ENCODE measurements at places on chromosomes 12 and 14. TPM values are rescaled to one million over a fixed set of nuclear protein-coding genes. Genes with fewer than 3 reads are reported as not detected.

The SLC38A6 gene
- total RNA-seq: 18.0 TPM

The OTOGL gene
- total RNA-seq: not detected

The DBX2 gene
- total RNA-seq: not detected

The DIO3 gene
- total RNA-seq: 0.07 TPM

The CACNA2D4 gene
- total RNA-seq: not detected

The ADAM21 gene
- total RNA-seq: not detected

The GARIN6 gene
- total RNA-seq: not detected

The NEUROD4 gene
- not detected for total RNA-seq

The FOXA1 gene
- 5.8 TPM for total RNA-seq

The RPL10L gene
- total RNA-seq: not detected

The DCN gene
- total RNA-seq: 0.22 TPM

The AKAP5 gene
- total RNA-seq: 0.36 TPM

The NFKBIA gene
- 199 TPM for total RNA-seq

The CLEC6A gene
- not detected for total RNA-seq

The PGF gene
- 5.0 TPM for total RNA-seq

The HEATR5A gene
- 16.7 TPM for total RNA-seq

The TMEM119 gene
- total RNA-seq: not detected

The KRT73 gene
- not detected for total RNA-seq

The TOX4 gene
- 67.1 TPM for total RNA-seq

The CD4 gene
- total RNA-seq: not detected

The CMTM5 gene
- total RNA-seq: not detected

The TBX5 gene
- total RNA-seq: not detected

The CACNA1C gene
- 0.03 TPM for total RNA-seq

The TMCC3 gene
- total RNA-seq: 0.99 TPM

The CLEC4D gene
- not detected for total RNA-seq

The LRFN5 gene
- total RNA-seq: not detected

The ATP2B1 gene
- total RNA-seq: 63.5 TPM

The PMEL gene
- 1.1 TPM for total RNA-seq

The TMTC1 gene
- 0.03 TPM for total RNA-seq

The TAS2R46 gene
- total RNA-seq: not detected

The MYL2 gene
- total RNA-seq: 1.3 TPM

The TCL1A gene
- total RNA-seq: not detected

The FOXM1 gene
- total RNA-seq: 90.9 TPM

The KRT75 gene
- total RNA-seq: 0.11 TPM

The GLS2 gene
- total RNA-seq: 0.18 TPM

The RD3L gene
- not detected for total RNA-seq

The KRT82 gene
- total RNA-seq: not detected

The MYF5 gene
- total RNA-seq: not detected

The TTC6 gene
- 0.45 TPM for total RNA-seq

The SERPINA12 gene
- total RNA-seq: not detected

The FAM216A gene
- total RNA-seq: 20.1 TPM

The DUSP16 gene
- 7.9 TPM for total RNA-seq

The BDKRB1 gene
- total RNA-seq: 0.34 TPM

The KRT8 gene
- total RNA-seq: 4,552 TPM

The STYK1 gene
- total RNA-seq: 0.17 TPM

The ING4 gene
- 14.7 TPM for total RNA-seq

The CLEC4C gene
- total RNA-seq: not detected

The MYF6 gene
- total RNA-seq: not detected

The RNF212B gene
- not detected for total RNA-seq

The RARG gene
- 25.7 TPM for total RNA-seq

The GSG1 gene
- 1.2 TPM for total RNA-seq

The CCDC60 gene
- not detected for total RNA-seq

The SYNE3 gene
- total RNA-seq: 0.70 TPM

The KERA gene
- total RNA-seq: not detected

The LBHD2 gene
- not detected for total RNA-seq

The GPR68 gene
- 0.30 TPM for total RNA-seq
